IMR-90 (cell line): ENCODE measurements at places on chromosomes 6 and 20. TPM values are rescaled to one million over a fixed set of nuclear protein-coding genes. Genes with fewer than 3 reads are reported as not detected.
A peak's percentile ranks its signal among the peaks of the same experiment; 100 is the strongest.

Gene RAMACL
- total RNA-seq: 0.90 and 1.1 TPM in 2 replicates

DNA sequence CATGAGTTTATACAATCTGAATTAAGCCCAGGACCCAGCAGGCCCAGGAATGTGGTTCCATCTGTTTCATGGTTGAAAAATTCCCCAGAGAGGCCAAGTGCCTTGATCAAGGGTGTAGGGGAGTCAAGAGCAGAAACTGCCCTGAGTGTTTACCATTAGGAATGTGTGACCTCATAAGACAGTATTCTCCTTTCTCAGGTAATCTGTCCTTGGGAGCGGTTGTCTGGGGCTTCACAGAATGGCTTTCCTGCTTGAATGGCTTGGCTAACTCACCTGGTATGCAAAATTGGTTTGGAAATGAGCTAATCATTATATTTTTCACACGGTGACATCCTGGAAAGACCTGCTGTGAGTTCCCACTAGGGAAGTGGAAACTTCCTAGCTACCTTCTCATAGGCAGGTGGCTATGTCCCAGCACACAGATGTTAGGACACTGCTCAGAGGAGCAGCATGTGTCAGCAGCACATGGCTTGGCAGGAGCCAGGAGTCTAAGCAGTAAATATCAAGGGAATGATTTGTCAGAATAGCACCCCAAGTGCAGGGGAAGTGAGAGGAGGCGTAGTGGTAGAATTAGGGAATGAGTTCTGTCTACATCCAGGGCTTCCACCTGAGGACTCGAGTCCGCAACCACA, 17.7 kb downstream of the CLIC5 start:
- DNase-seq: no peak

Gene HCK
- total RNA-seq: not detected in 2 replicates

DNA sequence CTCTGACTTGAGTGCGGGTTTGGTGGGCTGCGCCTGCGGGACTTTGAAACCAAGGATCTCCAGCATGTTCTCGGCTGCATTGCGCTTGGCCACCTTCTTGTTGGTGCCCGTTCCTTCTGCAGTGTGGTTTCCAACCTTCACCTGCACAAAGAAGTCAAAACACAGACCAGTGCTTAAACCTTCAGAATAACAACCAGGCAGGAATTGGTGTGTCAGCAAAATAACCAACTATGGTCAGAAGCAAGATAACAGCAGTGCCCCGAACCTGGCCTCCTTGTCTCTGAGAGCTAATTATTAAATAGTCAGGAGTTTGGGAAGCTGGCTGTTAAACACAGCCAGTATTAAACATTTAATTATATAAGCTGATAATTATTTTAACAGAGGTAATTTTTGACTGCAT, 68.1 kb downstream of the STAU1 start:
- no peak for DNase-seq

DNA sequence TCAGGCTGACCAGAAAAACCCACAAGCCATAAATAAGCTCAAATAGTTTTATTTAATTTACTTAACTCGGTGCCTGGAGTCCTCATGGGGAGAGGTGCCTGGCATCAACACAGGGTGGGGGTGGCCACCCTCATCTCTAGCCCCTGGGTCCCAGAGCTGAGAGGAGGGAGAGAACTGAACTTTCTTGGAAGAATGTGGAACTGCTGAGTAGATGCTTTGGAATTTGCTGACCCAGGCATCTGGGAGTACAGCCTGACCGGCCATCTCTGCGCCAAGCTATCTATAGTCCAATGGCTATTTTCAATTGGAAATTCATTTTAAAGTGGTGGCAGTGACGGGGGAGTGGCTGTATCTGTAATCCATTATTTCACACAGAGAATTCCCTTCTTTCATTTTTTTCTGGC, 104.8 kb downstream of the CDH26 start:
- DNase-seq: peak; percentile 69

Gene SLC22A16
- total RNA-seq: not detected in 2 replicates

Gene SMOC2
- not detected in 2 replicates for total RNA-seq

Gene ADGRF4
- total RNA-seq: under 0.01 TPM in 1 of 2 replicates, not detected in the other

- no peak for DNase-seq
These were observed 55.9 kb downstream of the RNF217 start for GRCh38 chr6:125018136-125018535.

DNA sequence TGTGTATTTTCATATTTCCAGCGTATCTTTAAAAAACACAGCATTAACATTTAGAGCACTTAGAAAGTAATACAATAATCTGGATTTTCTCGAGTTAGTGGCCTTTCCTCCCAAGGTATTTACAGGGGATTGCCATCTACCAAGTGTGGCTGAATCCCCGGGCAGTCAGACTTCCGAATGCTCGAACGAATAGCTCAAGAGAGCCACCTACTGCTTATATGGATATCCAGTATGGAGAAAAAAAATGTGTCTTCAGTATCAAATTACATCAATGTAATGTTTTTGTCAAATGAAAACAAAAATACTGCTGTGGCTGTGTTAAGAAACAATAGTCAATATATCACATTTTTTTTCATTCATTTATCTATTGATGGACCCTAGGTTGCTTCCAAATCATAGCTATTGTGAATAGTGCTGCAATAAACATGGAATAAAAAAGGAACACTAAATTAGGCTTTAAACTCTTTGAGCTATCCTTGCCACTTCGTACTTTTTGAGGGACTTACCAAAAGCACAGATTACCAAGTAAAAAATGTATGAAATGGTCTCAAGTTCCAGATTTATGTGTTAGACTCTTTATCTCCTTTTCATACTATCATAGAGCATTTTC, 654.5 kb upstream of the PTCHD4 start:
- peak; percentile 76 for DNase-seq

DNA sequence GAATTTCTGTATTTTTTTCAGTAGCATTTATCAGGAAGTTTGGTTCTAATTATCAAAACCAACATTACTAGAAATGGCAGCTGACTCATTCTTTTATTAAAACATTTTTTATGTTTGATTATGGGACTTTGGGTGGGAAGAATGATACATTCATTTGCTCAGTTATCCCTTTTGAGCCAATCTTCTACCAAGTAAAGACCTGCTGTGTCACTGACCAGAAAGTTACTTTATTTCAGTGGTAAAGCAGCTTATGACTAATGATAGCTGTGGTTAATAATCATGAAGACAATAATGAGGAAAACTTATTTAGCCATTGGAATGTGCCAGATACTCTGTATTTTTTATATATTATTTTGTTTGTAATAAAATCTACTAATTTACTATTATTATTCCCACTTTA, 142.3 kb downstream of the FARS2 start:
- peak; percentile 22 for DNase-seq

GRCh38 chr20:63881451-63882226, 13.3 kb upstream of the DNAJC5 start:
- DNase-seq: no peak

- peak; percentile 99 for DNase-seq
These were observed 45.6 kb upstream of the RAB23 start for GRCh38 chr6:57267586-57268293.

GRCh38 chr20:23350904-23351838, 580 bp downstream of the NXT1 start:
- DNase-seq: peak; percentile 45

Gene HLA-DQB1
- total RNA-seq: not detected in 2 replicates

GRCh38 chr6:12436683-12437082, 146.5 kb downstream of the EDN1 start:
- no peak for DNase-seq

- peak; percentile 77 for DNase-seq
These were observed 4.6 kb downstream of the ZNF184 start for GRCh38 chr6:27468334-27468733.

DNA sequence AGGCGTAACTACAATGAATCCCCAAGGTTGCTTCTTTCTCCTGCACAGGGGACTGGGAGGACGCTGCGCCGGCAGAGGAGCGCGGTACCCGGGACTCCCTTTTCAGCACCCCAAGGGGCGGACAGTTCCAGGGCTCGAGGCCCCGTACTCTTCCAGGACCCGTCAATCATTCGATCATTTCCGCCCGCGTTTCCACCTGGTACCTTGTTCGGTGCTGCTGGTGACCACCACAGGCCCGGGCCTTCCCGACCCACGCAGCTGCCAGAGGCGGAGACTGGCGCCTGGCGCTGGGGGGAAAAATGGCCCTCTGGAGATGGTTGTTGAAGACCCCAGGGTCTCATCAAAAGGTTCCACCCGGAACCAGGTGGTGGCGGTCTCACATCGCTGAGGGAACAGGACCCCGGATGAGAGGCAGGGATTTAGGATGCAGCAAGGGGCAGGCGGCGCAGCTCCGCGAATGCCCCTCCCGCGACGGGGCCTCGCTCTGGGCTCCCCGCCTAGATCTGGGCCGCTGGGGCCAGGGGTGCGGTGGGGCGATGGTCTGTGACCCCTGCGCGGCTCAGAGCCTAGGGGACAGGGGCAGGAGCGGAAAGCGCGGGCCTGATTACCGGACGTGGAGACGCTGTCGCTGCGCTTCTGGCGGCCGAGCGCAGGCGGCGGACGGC, 744 bp downstream of the VSX1 start:
- no peak for DNase-seq

DNA sequence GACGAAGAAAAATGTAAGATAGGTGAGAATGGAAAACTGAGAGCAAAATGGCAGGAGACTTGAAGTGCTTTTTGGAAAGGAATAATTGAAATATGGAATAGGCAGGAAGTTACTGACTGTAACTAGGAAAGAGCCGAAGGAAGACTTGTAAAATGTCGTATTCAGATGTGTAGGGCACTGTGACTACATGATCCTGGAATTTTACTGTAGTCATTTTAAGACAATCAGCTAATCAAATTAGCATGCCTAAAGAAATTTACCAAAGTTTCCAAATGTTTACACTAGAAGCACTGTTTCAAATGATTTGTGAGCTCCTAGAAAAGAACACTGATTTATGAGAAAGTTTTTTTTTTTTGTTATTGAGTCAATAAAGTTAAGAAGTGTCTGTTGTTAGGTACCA, 21.2 kb upstream of the ADIG start:
- peak; percentile 13 for DNase-seq

Gene GSTA3
- not detected in 2 replicates for total RNA-seq

Gene CALHM6
- total RNA-seq: 0.72 and 0.83 TPM in 2 replicates

Gene PRKN
- total RNA-seq: 0.18 and 0.28 TPM in 2 replicates

Gene KIF25
- not detected in 2 replicates for total RNA-seq

GRCh38 chr6:138250053-138250452, 31.8 kb upstream of the PBOV1 start:
- no peak for DNase-seq

Gene HTR1B
- total RNA-seq: under 0.01 and 0.36 TPM in 2 replicates

GRCh38 chr6:71082033-71082650, 125.3 kb upstream of the B3GAT2 start:
- peak; percentile 35 for DNase-seq

GRCh38 chr6:2361195-2361594, 115.8 kb upstream of the GMDS start:
- no peak for DNase-seq

DNA sequence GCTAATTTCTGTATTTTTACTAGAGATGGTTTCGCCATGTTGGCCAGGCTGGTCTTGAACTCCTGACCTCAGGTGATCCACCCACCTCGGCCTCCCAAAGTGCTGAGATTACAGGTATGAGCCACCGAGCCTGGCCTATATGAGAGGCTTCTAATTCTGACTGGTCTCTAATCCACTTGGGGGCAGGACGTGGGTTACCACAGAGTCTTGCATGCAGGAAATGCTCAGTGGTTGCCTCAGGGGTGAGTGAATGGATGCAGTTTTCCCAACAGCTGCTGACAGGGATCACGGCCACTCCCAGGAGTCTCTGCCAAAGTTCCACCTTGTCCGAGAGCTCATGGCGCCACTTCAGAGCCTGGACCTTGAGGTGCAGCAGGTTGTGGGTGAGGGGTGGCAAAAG, 6.4 kb upstream of the FANCE start:
- peak; percentile 42 for DNase-seq

DNA sequence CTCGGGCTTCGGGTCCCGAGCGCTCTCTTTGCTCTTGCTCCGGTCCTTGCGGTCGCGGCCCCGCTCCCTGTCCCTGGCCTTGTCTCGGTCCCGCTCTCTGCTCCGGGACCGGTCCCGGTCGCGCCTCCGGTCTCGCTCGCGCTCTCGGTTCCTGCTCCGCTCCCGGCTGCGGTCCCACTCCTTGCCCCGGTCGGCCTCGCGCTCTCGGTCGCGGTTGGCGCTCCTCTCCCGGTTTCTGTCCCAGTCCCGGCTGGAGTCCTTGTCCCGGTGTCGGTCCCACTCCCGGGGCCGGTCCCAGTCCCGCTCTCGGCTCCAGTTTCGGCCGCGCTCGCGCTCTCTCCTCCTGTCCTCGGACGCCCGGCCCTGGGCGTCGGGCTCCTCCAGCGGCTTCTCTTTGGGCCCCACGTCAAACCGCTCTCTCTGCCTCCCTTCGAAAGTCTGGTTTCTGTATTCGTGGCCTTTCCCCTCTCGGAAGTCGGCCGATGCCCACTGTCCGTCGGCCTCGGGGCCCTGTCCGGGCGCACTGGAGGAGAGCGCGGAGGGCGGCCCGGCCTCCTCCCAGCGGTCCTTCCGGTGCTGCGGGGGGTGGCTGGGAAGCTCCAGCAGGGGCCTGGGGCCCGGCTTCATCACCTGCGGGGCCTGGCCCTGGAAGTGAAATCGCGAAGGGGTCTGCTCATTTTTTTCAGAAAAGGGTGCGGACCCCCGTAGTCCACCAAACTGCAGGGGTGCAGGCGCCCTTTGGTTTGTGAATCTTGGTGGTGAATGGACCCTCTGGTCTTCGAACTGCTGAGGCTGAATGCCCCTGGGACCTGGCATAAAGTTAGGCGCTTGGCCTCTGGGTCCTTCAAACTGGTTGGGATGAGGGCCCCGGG, 17.9 kb upstream of the TCFL5 start:
- DNase-seq: no peak

GRCh38 chr6:43060034-43060754, 763 bp downstream of the KLC4 start:
- no peak for DNase-seq

- DNase-seq: no peak
These were observed 122.3 kb downstream of the KIF6 start for GRCh38 chr6:39602601-39603519.

Gene WFDC5
- not detected in 2 replicates for total RNA-seq

Gene PLEKHG1
- total RNA-seq: 0.28 and 0.36 TPM in 2 replicates
